ENCODE measurements at places on chromosomes 4 and X.

DNA sequence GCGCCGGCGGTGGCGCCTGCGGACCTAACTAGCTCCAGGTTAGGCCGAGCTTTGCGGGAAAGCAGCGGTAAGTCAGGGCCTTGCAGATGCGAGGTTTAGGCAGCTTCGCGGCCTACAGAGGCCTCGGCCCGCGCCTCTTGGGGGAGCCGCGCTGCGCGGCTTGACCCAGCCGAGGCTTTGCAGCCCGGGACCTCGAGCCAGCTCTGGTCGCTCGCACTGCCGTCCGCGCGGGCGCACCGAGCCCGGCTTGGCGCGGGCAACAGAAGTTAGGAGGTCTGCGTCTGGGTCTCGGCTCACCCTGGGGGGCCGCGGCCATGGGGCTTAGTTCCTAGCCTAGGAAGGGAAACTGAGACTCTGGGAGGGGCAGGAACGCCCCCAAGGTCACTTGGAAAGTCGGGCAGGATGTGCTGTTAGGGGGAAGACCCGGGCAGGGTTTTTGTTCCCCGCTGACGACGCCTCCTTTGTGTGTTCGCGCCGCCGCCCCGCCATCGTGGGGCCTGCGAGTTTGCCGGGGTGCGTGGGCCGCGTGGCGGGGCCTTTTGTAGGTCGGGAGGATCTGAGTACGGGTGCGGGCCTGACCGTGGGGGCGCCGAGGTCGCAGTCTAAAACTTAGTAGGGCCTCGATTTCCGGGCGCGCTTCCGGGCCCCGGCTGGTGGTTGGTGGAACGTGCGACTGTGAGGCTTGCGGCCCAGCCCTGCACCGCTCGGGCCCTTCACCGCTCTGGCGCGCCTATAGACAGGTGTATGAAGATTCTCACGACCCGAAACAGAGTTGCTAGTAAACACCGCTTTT is 482 bp downstream of the RNF4 start:
- peak; percentile 76 for DNase-seq

DNA sequence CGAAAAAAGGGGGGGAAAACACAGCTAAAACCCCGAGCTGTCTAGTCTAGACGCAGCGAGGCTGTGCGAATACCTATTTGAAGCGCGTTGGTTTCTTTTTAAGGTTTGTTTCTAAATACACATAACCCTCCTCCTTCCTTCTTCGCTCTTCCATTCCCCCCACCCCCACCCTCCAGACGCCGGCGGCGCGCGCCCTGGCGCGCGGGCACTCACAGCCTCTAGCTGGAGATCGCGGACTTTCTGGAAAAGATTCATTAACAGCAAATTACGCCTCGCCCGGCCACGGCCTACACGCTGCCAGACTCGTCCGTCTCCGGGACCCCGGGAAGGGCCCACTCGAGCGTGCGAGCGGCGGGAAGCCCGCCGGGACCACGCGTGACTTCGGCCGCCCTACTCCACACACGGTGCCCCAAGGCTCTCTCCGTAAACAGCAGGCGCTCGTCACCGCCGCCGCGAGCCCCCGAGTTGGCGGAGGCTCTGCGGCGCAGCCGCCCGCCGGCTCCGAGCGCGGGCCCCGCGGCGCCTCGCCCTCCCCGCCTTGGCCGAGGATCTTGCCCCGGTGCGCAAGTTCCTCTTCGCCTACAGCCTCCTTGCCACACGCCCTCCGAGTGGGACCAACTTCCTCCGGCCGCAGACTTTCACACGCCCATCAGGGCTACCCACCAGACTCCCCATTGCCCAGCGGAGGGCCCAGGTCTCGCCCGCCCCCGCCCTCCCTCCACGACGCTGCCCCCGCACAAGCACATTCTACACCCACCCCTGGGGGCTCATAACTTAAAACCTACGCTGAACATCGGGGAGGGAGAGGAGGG is 2.0 kb downstream of the BCOR start:
- DNase-seq, result peak; percentile 49

DNA sequence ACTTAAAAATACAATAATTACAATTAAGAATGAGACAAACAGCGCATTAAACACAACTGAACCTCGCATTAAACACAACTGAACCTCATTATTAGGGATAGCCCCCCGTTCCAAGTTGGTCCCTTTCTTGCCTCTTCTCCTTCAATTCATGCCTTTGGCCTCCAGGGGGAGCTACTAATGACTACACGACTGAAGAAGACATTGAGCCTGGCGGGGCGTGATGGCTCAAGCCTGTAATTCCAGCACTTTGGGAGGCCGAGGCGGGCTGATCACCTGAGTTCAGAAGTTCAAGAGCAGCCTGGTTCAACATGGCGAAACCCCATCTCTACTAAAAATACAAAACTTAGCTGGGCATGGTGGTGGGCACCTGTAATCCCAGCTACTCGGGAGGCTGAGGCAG is 56.4 kb upstream of the NWD2 start:
- no peak for DNase-seq

DNA sequence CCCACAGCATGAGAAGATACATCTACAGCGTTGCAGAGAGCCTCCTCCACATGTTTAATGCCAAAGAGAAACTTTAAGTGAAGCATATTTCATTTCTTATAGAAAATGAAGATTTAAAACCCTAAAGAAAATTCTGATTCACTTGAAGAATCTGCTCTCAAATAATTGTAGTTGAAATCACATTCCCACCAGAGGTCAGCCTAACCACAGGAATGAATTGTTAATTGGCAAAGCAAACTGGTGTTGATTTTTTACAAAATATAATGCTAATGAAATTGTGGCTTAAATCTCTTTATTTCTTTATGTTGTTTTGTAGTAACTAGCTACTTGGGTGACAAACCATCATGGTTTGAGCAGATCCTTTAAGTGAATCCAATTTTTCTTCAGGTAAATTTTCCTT is 31.1 kb upstream of the WDR17 start:
- no peak for DNase-seq

DNA sequence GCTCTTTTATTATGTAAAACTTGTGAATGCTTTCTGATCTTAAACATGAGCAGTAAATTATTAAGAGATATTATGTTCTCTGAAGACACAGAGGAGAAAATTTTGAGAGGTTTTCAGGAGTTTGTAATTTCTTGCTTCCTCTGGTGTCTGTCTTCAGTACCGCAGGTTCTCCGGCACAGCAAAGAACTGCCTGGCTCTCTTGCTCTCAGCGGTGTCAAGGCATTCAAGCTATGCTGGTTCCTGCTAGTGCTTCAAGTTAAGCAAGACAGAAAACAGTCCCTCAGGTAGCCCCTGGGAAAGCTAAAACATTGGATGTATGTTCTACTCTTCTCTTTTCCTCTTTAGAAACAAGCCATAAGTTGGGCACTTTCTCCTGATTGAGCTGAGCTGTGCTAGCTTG is 120.2 kb upstream of the CENPE start:
- DNase-seq, result no peak

GRCh38 chr4:94517492-94517891 is 65.8 kb downstream of the PDLIM5 start:
- no peak for DNase-seq

DNA sequence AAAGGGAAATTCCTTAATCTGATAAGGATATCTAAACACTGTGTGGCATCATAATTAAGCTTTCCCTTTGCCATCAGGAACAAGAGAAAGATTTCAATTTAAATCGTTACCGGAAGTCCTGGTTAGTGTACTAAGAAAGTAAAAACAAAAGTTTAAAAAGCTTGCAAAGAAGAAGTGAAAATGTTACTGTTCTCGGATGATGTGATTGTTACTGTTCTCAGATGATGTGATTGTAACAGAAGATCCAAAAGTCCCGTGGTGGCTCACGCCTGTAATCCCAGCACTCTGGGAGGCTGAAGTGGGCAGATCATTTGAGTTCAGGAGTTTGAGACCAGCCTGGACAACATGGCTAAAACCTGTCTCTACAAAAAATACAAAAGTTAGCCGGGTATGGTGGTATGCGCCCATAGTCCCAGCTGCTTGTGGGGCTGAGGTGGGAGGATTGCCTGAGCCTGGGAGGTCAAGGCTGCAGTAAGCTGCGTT is 62.5 kb downstream of the RGS12 start:
- peak; percentile 2 for DNase-seq
